ENCODE measurements at places on chromosomes 2 and 18. TPM values are rescaled to one million over a fixed set of nuclear protein-coding genes. Genes with fewer than 3 reads are reported as not detected.

DNA sequence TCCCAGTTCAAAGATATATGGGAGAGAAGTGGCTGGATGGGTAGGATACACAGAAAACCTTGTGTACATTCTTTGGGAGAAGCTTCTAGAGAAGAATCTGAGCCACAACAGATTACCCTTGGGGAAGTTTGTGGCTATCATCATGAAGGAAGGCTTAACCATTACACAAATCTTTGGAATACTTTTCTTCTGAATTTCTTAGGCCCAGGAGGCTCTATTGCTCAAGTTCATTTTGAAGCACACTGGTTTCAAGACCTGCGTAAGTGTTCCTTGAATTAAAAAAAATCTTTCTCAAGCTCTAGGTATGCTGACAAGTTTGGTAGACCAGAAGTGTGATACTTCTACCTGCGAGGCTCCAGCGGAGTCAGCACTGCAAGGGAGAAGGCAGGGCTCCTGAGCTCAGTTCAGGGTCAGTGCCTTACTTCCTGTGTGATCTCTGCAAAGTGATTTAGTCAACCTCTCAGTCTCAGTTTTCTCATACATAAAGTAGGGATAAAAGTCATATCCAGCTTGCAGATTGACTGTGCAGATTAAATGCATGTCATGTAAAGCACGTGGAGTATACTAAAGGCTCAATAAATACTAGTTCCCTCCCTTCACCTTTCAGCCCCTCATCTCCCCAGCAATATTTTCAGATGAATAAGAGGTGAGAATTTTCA, 438.6 kb downstream of the DLGAP1 start:
- DNase-seq = peak; percentile 37

GRCh38 chr18:57863706-57864105, 60.6 kb upstream of the ATP8B1 start:
- peak; percentile 19 for DNase-seq

DNA sequence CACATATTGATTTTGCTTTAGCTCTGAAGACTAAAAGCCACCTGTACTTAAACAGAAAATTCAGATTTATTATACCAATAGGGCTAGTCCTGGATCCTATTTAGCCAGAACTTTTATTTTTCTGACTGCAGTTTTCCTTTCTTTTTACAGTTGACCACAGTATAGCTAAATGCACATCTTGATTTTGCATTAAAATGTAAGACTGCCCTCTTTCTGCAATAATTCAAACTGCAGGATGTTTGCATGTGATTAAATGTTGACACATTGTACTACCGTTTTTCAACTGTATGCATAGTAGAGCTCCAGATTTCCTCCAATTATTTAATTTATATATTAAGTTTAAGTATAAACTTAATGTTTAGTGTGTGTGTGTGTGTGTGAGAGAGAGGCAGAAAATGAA, 1262.9 kb downstream of the SUCLG1 start:
- peak; percentile 46 for DNase-seq

DNA sequence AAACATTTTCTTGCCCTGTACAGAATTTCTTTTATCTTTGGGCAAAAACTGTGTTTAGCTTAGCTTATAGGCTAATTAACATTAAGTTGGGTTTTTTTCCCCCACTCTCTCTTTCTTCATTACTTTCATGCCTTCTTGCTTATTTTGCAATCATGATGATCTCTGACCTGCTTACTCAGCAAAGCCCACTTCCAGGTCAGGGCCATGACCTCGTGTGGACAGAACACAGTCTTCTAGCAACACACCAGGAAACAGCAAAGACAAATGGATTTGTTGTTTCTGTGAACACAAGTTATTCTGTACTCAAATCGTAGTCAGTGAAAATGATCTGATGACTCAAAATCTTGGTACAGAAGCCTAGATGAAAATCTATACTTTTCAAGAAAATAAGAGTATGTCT, 60.7 kb downstream of the SPATS2L start:
- no peak for DNase-seq

ARHGEF4 gene
- 12.0 TPM for total RNA-seq

DNA sequence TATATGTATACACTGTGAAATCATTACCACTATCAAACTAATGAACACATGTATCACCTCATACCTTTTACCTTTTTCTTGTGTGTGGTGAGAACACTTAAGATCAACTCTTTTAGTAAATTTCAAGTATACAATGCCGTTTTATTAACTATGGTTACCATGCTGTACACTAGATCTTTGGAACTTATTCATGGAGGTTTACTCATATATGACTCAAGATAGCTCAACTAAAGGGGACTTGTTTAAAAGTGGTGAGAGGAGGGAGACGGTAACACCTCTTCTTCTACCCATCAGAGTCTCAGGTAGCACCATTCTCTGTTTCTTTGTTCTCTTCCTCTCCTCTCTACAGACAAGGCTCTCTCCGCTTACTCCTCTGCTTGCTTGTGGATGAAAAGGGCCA, 36.1 kb upstream of the TMEM178A start:
- peak; percentile 25 for DNase-seq

- peak; percentile 15 for DNase-seq
Measured at GRCh38 chr18:48943333-48943732, 7.4 kb downstream of the SMAD7 start.

- DNase-seq = no peak
Measured at GRCh38 chr2:201833781-201834180, 27.4 kb downstream of the CDK15 start.

- DNase-seq = no peak
Measured at GRCh38 chr2:190607657-190608357, 41.1 kb upstream of the NAB1 start.

DNA sequence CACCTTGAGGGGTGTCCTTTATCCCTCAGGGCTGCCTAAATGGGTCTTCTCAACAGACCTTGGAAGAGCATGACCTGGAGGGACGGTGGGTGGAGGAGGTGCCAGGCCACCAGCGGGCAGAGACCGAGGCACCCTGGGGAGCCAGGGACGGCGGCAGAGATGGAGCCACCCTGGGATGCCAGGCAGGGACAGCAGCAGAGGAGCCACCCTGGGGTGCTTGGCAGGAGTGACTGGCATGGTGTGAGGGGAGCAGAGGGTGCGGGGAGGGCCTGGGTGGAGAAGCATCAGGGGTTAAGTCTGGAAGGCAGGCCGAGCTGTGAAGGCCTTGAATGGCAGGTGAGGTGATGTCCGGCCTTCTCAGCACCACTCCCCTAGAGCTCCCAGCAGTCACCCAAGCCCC, 56.1 kb downstream of the CIB4 start:
- DNase-seq = no peak

DNA sequence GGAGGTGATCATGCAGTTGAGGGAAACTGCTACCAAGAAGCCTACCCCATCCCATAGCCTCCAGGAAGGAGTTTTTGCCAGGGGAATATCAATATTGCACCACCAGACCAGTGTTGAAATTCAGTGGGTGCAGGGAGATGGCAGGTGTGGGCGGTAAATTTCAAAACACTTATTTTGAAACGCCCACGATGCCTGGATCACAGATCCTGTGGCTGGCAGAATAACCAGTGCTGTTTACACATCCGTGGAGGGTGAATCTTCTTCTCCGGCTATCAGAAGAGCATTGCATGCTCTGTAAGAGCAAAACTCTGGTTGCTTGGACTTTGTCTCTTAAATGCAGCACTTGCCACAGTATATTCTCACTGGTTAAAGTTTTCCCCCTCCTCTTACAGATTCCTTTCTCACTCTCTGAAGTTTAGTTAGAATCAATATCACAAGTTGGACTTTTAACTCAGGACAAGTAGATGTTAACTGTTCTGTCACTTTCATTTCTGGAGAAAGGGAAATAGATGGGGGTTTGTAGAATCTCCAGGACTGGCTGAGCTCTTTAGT, 70.5 kb upstream of the ZCCHC2 start:
- peak; percentile 72 for DNase-seq

PID1 gene
- 4.9 TPM for total RNA-seq

GRCh38 chr2:10467401-10467800, 19.3 kb upstream of the ODC1 start:
- DNase-seq = no peak

HOXD3 gene
- total RNA-seq = 5.2 TPM

GRCh38 chr18:30811580-30811979, 231.0 kb downstream of the DSC3 start:
- no peak for DNase-seq

- DNase-seq = no peak
Measured at GRCh38 chr2:119734047-119734446, 25.7 kb upstream of the PTPN4 start.

GRHL1 gene
- 0.38 TPM for total RNA-seq

GRCh38 chr2:130852521-130853115, 15.9 kb downstream of the ARHGEF4 start:
- DNase-seq = no peak

CDH2 gene
- total RNA-seq = 165 TPM

DNA sequence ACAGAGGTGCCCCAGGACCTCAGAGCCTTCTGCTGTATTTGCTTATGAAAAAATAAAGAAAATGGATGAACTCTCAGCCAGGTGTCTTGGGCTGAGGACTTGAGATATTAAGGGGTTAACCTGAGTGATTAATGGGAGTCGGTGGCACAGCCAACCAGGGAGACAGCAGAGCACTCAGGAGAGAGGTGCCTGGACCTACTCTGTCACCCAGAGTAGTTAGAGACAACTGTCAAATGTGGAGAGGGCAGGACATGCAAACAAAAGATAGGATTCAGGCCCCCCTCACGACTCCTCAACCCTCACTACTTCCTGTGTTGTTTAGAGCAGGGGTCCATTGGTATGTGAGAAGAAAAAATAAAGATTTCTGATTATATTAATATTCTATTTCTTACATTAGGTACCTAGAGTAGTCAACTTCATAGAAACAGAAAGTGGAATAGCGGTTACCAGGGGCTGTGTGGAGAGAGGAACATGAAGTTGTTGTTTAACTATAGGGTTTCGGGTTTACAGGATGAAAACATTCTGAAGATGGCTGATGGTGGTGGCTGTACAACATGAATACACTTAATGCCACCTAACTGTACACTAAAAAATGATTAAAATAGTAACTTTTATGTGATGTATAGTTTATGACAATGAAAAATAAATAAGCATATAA, 28.6 kb upstream of the CETN1 start:
- no peak for DNase-seq

DNA sequence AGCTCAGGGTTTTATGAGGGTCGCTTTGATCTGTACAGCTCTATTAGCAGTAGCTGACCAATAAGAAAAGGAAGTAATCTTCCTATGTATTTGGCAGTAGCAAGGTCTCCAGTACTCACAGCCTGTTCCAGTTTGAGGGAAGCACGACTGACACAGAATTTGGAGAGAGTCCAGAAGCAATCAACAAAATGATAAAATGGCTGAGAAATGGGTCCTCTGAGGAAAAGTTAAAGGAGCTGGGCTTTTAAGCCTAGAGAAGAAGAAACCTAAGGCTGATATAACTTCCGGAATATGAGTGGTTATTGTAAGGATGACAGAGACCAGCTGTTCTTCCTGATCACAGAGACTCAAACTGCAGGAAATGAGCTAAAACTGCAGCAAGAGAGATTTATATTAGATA, 382.8 kb downstream of the GPD2 start:
- peak; percentile 24 for DNase-seq

DNA sequence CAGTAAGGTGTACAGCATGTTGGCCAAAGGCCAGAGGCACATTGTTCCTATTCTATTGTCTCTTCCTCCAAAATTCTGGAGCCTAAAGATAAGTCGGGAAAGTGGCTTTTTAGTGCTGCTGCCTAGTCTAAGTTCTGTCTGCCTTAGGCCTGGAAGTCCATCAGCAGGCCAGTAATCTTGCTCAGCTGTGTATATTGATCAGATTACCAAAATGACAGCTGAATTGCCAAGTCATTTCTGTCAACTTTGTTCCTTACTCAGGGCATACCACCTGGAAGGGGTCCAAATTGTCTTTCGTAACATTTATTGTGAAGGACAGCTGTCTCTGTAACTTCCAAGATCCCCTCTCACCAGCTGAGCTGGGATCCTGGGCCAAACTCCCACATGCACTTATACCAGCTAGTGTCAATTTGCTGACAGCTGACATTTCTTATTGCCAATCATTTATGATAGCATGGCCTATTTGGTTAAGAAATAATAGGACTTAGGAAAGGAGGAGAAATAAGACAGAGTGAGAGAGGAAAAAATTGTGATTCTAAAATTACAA, 116.8 kb upstream of the FSHR start:
- DNase-seq = no peak

GRCh38 chr18:51622702-51623101, 425.2 kb upstream of the MEX3C start:
- no peak for DNase-seq

DNA sequence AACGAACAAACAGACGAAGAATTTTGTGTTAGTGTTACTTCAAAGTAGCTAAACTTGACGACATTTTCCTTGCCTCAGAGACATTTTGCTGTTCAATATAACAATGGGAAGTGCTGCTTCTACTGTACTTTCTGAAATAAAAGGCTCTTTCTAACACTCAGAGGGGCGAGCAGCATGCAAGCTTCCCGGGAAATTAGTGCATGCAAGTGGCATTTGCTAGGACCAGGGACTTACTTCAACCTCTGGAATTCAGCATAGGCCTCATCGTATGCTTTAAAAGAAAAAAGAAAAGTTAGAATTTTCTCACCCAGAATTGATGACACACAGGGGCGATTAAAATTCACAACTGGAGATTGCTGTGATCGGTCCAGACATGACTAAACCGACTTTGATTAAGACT, 62.5 kb upstream of the LPIN2 start:
- no peak for DNase-seq

DNA sequence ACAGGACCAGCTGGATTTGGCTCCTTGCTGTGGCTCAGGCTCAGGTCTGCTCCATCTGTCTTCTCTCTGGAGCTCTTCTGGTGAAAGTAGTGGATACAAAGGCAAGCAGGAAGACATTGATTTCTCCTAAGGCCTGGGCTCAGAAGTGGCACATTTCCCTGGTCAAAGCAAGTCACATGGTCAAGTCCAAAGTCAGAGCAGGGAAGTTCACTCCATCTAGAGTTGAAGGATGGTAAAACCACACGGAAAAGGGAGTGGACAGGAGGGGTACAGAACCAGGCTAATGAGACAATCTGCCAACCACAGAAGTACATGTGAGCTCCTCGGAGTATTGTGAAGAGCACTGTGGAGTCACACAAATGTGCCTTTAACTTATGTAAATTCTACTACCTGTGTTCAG, 66.1 kb downstream of the MARCO start:
- DNase-seq = peak; percentile 24

TNS1 gene
- 104 TPM for total RNA-seq

RAX gene
- total RNA-seq = not detected

DNA sequence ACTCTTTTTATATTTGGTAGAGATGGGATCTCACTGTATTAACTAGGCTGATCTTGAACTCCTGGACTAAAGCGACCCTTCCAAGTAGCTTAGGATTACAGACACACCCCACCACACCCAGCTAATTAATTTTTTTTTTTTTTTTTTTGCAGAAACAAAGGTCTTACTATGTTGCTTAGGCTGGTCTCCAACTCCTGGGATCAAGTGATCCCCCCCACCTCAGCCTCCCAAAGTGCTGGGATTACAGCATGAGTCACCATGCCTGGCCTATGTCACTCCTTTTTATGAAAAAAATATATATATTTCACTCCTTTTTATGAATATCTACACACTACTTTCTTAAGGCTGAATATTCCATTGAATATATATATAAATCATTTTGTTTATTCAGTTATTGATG, 162.8 kb downstream of the MGAT5 start:
- no peak for DNase-seq

GRCh38 chr2:59073286-59073685, 832.2 kb upstream of the FANCL start:
- no peak for DNase-seq

- no peak for DNase-seq
Measured at GRCh38 chr2:186036862-186037449, 298.4 kb downstream of the FSIP2 start.

Measured in GM23248 (cell line).